ENCODE measurements at places on chromosomes 7 and 10.
A peak's percentile ranks its signal among the peaks of the same experiment; 100 is the strongest.

DNA sequence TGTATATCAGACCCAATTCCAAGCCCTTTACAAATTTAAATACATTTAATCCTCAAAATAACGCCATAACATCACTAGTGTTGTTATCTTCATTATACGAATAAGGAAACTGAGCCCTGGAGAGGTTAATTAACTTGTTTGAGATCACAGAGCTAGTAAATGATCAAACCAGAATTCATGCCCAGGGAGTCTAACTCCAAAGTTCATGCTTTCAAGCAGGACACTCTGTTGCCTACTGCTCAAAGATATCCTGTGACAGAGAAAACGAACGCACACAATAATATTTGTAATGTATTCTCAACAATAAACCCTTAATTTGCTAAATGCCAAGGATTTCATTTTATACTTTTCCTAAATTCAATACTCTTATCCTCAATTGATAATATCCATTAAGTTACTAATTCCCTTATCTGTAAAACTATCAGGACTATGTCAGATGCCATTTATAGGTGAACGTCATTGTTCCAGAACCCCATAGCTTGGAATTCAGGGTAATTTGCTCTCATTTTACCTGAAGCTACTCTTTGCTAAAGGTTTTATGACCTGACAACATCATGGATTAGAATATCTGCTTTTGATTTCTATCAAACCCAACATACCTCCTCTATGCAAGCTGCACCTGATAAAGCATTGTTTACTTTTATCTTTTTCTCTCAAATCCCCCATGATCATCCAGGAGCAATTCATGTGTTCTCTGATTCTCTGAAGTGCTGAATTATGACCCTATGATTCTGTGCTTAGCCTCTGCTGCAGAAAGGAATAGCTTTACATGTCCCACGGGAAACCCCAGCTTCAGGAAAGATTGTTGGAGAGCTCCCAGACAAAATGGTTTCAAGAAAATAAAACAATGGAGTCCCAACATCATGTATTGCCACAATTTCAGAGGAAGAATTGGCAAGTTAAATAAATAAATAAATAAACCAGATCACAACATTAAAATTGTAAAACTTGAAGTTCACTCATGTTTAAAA is 150.2 kb upstream of the CDK1 start:
- DNase-seq: no peak

DNA sequence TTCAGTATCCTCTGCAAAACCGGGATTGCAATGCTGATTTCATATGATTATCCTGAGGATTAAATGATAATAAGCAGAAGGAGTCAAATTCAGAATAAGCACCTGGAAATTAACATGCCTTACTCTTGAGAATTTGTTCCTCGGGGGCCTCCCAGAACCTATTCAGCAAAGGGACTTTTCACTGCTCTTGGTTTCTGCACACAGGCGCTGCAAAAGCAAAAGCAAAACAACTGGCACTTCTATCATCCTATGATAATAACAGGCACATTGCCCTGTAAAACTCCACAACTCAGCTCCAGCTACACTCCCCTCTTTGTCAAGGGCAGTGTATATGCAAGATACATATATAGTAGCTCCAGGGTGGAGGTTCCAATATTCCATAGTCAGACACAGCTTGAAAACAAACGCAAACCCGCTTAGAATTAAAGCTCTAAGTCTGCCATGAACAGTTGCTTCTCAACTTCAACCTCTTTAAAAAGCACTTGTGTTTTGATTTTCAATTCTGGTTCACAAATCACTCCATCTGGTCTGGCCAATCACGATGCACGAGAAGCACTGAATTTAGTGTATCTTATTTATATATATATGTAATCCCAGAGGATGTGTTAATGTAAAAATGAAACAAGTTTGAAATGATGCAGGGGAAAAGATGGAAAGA is 119.9 kb upstream of the PTER start:
- DNase-seq: no peak

- DNase-seq: no peak
Observed at GRCh38 chr7:84336303-84336702, 141.7 kb upstream of the SEMA3A start.

- DNase-seq: no peak
Observed at GRCh38 chr10:71532878-71533277, 136.2 kb downstream of the CDH23 start.

DNA sequence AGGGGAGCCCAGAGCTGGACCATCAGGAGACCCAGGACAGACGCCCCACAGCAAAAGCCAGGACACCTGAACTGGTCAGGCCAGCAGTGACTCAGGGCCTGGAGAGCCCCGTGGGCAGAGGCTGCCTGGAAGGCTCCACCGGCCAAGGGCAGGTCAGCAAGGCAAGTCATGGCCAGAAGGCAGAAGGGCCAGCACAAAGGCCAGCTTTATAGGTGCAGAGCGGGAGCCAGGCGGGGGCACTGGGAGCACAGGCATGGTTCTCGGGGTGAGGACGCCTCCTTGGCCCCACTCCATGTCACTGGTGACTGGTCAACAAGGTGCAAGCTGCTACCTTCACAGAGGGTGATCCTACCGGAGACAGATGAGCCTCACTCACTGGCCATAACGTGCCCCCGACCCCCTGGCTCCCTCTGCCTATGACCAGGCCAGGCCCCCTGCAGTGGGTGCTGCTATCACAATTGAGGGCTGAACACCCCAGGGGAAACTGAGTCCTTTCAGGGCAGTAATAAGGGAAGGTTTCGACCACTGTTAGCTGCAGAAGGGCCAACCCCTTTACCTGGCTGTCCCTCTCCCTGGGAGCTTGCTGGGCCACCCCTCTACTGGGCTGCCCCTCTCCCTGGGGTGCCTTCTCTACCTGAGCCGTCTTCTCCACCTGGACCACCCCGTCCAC is 317.4 kb downstream of the PTPRN2 start:
- no peak for DNase-seq

- DNase-seq: peak; percentile 33
Observed at GRCh38 chr10:89793649-89794254, 92.4 kb downstream of the KIF20B start.

- DNase-seq: peak; percentile 37
Observed at GRCh38 chr7:44748948-44749731, 493 bp downstream of the ZMIZ2 start.

GRCh38 chr10:99236627-99237309 is 1.1 kb upstream of the HPSE2 start:
- no peak for DNase-seq

- DNase-seq: no peak
Observed at GRCh38 chr7:138212314-138212713, 136.1 kb downstream of the AKR1D1 start.

DNA sequence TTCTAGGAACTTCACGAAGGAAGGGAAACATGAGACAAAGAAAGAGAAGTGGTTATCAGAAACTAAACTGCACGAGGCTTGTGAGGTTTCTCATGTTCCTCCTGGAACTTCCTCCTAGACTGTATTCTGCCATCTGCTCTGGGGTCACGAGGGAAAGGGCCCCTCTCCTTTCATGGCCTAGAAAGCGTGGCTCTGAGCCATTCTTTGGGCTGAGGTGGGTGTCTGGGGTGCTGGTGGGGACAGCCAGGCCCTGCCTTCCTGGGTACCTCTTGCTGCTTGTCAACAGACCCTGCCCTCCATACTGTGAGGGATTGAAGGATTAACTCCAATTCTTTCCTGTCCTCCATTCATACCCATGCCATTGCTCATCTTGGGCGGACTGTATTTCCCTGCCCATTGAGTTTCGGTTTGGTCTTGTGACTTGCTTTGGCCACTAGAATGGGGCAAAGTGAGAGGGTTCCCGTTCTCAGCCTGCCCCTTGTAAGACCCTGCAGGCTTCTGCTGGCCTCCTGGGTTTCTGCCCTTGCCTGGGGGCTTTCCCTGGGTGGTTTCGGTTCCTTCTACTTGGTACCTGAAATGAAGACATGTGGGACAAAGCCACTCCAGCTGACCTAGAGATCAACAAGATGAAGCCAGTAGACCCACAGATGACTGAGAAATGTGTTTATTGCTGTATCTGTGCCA is 14.9 kb upstream of the GIMAP8 start:
- DNase-seq: no peak

DNA sequence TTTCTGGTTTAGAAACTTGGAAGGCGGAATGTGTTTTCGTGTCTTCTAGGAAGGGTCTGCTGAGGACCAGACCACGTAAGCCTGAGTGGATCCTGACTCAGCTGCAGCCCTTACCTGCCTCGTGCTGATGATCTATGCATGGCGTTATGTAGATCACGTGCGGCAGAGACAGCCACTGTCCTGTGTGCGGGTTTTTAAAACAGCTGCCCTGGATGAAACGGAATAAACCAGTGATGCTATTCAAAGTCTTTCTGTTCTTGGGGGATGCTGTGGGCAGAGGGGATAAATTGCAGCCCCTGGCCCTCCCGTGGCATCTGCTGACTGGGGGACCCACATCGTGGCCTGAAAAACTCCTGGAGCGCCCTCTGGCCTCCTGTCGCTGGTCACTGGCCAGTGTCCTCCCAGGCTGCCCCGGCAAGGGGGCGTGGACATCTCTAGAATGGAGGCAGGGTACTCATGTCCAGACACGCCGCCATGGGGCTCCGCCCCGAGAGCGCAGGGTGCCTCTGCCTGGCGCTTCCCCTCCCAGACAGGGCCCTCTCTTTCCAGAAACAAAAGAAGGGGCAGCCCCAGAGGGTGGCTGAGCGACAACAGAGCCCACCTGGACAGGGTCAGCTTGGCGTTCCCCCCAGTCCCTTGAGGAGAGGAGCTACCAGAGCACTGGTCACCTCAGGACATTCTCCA is 13.2 kb downstream of the ALKBH4 start:
- no peak for DNase-seq

DNA sequence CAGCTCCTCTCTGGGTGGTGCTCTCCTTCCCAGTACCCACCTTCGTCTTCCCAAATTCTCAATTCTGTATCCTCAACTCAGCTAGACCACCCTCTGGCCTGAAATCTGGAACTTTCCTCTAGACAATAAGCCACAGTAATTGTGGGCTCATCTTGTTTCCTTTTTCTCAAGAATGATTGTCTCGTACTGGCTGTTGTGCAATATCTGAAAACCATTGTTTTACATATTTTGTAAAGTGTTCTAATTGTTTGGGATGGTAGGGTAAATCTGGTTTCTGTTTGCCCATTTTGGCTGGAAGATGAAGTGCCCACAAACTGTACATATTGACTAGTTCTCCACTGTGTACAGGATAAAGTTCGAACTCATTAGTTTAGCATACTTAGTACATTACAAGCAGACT is 11.3 kb upstream of the NOBOX start:
- no peak for DNase-seq

DNA sequence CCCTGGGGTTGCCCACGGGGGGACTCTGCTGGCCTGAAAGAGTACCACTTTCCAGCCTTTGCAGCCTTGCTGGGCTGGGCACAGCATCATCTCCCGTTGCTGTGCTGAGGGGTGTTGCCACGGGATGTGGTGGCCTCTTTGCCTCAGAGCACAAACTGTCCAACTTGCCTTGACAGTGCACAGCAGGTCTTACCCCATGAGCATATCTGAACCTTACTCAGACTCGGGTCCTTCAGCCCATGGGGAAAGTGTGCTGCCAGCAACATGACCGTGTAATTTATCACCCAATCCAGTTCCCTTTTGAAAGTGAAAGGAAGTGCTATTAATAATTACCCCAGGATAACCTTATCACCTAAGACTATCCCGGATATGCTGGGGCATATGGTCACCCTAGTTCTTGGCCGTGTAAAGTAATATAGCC is 46.8 kb downstream of the TBXAS1 start:
- DNase-seq: no peak

DNA sequence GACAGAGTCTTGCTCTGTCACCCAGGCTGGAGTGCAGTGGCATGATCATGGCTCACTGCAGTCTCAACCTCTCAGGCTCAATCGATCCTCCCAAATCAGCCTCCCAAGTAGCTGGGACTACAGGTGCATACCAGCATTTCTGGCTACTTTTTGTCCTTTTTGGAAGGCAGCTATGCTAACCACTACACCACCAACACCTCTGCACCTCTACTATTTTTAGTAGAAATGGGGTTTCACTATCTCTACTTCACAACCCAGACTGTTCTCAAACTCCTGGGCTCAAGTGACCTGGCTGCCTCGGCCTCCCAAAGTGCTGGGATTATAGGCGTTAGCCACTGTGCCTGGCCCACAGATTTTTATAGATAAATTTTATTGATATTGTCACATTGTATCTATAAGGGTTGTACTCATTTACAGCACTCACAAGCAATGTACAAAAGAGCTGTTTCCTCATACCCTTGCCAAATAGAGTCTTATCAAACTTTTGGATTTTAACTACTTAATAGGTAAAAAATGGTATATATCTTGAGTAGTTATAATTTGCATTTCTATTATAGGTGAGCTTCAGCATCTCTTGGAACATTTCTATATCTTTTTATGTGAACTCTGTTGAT is 23.7 kb downstream of the PRR15 start:
- DNase-seq: no peak

DNA sequence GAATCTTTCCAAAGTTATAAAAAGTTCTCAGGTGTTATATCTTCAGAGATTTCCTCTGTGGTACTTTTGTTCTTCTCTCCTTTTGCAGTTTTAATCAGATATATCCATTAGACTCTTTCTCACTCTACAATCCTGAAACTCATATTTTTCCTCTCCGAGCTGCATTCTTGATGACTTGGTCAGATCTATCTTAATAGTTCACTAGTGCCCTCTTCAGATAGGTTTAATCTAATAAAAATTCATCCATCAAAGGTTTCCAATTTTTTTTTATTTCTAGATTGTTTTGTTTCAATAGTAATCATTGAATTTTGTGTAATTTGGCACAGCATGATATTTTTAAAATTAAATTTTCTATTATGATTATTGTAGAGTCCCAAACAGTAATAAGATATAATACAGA is 21.8 kb upstream of the DGKB start:
- no peak for DNase-seq

DNA sequence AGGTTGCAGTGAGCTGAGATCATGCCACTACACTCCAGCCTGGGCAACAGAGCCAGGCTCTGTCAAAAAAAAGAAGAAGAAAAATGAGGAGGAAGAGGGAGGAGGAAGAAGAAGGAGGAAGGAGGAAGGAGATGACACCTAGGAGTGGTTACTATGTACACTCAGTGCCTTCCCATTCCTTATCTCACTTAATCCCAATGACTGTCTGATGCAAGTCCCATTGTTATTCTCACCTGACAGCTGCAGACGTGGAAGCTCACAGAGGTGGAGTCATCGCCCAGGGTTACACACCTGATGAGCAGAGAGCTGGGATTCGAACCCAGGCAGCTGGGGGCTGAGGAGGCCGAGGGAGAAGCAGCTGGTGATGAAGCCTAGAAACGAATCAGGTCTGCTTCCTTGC is 258.8 kb downstream of the SNX10 start:
- no peak for DNase-seq

- no peak for DNase-seq
Observed at GRCh38 chr7:10707519-10707918, 266.2 kb upstream of the PHF14 start.

- DNase-seq: no peak
Observed at GRCh38 chr10:118790058-118790457, 35.3 kb upstream of the CACUL1 start.

GRCh38 chr10:95353123-95353522 is 62.3 kb upstream of the PDLIM1 start:
- no peak for DNase-seq

GRCh38 chr7:64654796-64655548 is 11.0 kb upstream of the ZNF107 start:
- no peak for DNase-seq
